ENCODE measurements at places on chromosomes 12 and 14. TPM values are rescaled to one million over a fixed set of nuclear protein-coding genes. Genes with fewer than 3 reads are reported as not detected.

DNA sequence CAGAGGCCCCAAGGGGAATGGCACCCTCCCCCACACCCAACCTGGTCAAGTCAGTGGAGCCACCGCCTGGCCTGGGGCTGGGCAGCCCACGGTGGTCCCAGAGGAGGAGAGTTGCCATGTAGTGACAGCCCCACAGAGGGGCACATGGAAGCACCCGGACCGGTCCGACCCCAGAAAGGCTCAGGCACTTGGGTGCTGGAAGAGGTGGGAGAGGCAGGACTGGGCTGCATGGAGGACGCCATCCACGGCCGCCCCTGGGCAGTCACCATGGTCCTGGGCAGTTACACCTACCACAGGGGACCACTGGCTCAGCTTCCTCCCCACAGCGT, 37.9 kb upstream of the TMEM179 start:
- no peak for DNase-seq

- peak; percentile 71 for DNase-seq
Measured at GRCh38 chr12:953776-954175, 4.3 kb upstream of the RAD52 start.

GRCh38 chr12:8637666-8638065, 25.0 kb downstream of the MFAP5 start:
- no peak for DNase-seq

GRCh38 chr14:29851397-29851796, 76.2 kb downstream of the PRKD1 start:
- DNase-seq: peak; percentile 85

DNA sequence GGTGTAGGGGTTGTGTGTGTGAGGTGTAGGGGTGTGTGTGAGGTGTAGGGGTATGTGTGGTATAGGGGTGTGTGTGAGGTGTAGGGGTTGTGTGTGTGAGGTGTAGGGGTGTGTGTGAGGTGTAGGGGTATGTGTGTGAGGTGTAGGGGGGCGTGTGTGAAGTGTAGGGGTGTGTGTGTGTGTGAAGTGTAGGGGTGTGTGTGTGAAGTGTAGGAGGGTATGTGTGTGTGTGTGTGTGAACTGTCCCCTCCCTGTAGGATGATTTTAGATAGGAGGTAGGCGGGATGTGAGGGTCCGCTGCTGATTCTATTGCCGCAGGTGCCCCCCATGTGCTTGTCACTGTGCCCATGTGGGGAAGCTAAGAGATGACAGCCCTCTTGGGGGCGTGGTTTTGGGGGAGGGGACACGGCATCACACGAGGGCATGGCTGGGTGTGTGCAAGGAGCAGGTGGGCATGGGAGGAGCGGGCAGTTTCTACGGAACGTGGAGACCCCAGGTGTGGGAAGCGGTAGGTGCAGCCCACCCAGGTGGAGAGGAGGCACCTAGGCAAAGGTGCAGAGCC, 88.5 kb downstream of the DDX51 start:
- DNase-seq: no peak

- DNase-seq: peak; percentile 63
Measured at GRCh38 chr12:124053851-124054250, 80.8 kb downstream of the ZNF664 start.

DNA sequence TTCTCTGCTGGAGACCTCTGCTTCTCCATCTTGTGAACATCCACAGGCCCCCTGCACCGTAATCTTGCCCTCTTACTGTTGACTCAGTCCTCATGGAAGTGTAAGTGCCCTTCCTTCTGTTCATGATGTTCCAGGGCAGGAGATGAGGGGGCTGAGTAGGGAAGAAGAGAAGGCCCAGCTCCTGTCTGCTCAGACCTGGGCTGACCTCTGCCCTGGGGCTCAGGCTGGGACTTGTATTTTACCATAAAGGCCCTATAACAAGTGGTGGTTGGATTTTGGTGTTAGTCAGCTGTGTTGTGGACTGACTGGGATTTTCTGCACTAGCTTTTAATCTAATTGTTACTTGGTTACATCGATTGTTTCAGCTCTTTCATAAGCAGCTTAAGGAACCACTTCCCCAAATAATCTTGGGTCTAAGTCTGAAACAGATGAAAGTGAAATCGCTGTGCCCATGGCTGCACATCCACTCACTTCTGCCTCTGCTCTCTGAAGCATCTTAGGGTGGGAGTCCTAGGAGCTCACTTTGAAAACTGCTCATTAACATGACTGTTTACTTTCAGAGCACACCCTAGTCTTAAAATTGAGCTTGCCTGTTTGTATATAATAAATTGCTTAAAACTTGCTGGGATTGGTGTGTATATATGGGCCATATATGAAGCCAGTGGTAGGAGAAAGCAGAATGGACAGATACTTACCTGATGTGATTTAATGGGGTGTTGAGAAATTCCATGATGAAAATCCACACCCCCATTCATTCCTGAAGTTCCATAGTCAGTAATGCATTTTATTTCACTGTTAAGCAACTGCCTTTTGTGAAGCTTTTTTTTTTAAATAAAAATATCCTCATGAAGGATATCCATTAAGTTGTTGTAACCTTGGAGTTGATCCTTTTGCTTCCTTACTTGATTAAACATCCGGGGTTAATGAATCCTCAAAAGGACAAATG, 17.7 kb downstream of the C12orf71 start:
- DNase-seq: no peak

DNA sequence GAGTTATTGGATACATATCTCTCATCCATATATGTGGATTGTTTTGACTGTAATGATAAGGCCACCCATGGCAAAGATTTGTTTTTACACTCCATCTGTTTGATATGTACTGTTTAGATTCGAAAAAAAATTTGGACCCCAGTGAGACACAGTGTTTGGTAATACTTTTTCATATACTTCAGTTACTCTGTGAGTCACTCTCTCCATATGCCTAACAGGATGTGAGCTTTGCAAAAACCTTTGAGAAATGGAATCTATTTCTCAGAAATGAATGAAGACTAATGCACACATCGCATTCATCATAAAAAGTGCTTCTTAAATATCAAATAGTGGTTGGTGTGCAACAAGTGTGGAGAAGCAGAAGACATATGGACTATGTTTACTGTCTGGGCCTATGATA, 781.5 kb downstream of the SLC6A15 start:
- peak; percentile 22 for DNase-seq

- DNase-seq: peak; percentile 8
Measured at GRCh38 chr12:91772411-91772810, 373.2 kb downstream of the BTG1 start.

DNA sequence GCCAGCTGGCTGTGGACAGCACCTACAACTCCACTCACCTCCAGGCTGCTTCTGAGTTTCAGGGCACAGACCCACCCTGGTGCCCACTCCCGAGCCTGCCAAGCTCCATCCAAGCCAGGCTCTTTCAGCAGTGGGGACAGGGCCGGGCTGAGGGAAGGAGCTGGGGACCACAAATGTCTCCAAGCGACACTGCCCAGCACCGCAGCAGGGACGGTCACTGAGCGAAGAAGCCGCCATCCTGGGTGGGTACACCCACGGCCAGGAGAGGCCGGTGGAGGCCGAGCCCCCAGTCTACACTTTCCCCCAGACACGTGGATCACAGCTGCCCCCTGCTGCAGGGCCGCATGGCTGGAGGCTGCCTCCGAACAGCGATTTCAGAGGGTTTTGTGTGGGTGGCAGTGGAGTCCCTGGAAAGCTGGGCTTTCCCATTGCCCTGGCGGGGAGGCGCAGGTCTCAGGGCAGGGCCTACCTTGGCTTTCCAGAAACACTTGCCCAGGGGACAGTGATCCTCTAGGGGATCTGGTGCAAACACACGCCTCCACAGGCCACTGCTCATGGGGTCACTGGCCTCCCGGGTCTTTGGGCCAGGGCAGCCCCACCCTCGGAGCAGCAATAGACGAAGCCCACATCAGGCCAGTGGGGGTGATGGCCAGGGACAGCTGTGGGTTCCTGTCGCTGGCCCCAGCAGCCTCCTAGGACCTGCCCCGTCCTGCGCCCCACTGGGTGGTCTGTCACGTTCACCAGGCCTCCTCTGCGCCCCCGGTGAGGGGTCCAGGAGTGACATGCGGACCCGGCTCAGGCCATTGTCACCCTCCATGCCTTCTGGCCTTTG, 1.2 kb upstream of the GPR132 start:
- no peak for DNase-seq

GRCh38 chr14:55303691-55304145, 32.5 kb downstream of the FBXO34 start:
- no peak for DNase-seq

DNA sequence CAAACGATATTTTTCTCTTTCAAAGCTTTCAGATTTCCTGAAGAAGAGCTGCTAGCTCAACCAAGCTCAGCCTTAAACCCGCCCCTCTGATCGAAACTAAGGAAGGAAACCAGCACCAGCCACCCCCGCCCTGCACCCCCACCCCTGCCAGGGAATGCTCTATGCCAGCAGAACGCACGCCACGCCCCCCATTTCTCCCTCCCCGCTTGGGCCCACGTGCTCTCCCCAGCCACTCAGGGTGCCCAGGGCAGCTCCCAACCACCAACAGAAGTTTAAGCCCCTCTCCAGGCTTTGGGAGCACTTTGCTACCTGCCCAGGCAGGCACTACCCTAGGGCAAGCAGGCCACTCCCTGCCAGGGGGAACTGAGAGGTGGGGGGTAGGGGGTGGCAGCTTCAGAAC, 18.8 kb upstream of the KRT78 start:
- DNase-seq: no peak

The IPO8 gene
- 39.2 TPM for total RNA-seq

The AMIGO2 gene
- total RNA-seq: 35.4 TPM

The NOVA1 gene
- 8.9 TPM for total RNA-seq

The MIPOL1 gene
- total RNA-seq: 11.9 TPM

The DNAH10 gene
- total RNA-seq: 1.2 TPM

The CCNB1IP1 gene
- total RNA-seq: 89.1 TPM

The PNP gene
- 56.8 TPM for total RNA-seq

The SLC7A7 gene
- total RNA-seq: 13.3 TPM
